Uterus (tissue), 4 donors: ENCODE measurements at places on chromosomes 12 and 14.

GRCh38 chr12:132071830-132072384, 72.2 kb downstream of the DDX51 start:
- no peak for DNase-seq

GRCh38 chr12:26768611-26769603, 64.1 kb downstream of the ITPR2 start:
- no peak for DNase-seq

- no peak for DNase-seq
These were observed 93.3 kb downstream of the DAAM1 start for GRCh38 chr14:59281609-59282377.

DNA sequence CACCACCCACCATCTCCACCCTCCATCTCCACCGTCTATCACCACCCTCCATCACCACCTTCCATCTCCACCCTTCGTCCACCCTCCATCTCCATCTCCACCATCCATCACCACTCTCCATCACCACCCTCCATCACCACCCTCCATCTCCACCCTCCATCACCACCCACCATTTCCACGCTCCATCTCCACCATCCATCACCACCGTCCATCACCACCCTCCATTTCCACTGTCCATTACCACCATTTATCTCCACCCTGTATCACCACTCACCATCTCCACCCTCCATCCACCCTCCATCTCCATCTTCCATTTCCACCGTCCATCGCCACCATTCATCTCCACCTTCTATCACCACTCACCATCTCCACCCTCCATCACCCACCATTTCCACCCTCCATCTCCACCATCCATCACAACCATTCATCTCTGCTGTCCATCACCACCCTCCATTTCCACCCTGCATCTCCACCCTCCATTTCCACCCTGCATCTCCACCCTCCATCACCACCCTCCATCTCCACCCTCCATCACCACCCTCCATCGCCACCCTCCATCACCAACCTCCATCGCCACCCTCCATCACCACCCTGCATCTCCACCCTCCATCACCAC, 6.1 kb upstream of the CEP170B start:
- DNase-seq: peak; percentile 5

DNA sequence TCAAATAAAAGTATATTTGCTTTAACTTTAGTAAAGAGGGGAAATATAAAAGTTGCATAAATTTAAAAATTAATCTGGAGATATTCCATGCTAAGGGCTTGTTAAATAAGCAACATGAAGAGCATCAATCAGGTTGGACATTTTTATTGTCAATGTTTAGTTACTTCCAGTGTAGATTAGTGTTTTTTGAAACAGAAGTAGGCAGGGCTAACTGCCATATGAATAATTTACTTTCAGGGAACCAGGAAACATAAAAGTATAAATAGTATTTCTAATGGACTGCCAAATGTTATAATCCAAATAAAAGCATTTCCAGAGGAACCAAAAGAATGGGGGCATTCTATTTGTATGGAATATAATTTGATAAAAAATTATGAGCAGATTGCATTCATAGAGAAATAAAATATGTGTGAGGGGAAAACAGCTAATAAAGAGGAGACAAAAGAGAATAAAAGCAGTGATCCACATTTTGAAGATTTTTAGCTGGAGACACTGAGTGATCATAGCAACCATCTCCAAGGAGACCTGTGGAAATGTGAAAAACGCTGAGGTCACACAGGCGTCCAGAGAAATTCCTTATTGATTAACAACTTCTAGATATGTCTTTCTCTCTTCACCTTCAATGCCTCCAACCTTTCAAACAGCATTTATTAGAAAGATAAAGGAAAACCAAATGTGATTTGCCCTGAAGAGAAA, 70.8 kb downstream of the SRGAP1 start:
- DNase-seq: no peak
